CD4-positive, alpha-beta T cell treated with Interleukin-4 for 4 hours (primary cell): ENCODE measurements at places on chromosomes 11 and 22.

- peak; percentile 2 for DNase-seq
These were observed 36.1 kb upstream of the OR8B8 start for GRCh38 chr11:124481365-124482323.

GRCh38 chr11:129770993-129771392, 44.7 kb upstream of the TMEM45B start:
- DNase-seq = no peak

GRCh38 chr11:117931971-117932370, 2.8 kb upstream of the TMPRSS13 start:
- DNase-seq = no peak

DNA sequence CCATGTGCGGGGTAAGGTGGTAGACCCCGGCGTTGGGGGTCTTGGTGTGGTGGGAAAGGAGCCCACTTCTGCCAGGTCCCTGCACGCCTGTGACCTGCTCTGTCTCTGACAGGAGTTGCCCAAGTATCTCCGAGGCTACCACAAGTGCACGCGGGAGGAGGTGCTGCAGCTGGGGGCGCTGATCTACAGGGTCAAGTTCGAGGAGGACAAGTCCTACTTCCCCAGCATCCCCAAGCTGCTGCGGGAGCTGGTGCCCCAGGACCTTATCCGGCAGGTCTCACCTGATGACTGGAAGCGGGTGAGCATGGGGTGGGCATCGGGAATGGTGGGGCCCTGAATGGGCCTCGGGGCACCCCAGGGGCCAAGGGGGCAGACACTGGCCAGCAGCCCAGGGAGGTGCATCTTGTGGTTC, 83.0 kb downstream of the MYO7A start:
- no peak for DNase-seq

DNA sequence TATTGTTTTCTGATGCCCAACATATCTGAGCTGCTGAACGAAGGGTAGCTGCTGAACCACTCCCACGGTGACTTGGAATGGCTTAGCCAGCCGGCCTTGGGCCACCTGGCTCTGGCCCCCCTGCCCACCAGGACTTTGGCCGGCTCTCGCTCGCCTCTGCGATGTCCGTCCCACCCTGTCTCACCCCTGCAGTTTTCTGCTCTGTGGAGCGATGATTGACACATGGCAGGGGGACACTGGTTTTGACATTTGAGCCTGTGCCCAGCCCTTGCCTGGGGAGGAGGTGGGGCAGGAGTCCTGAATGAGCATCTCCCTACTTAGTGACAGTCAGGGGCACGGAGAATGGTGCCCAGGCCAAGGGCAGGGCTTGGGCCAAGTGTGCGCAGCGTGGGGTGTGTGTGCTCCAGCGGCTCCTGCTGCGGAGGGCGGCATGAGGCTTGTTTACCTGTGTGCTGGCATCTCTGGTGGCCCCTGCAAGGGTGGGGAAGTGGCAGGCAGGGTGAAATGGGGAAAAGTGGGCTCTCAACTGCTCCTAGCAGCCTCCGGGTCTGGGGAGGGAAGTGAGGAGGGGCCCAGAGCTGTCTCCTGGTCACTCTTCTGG, 15.7 kb upstream of the CDKN1C start:
- DNase-seq = no peak

DNA sequence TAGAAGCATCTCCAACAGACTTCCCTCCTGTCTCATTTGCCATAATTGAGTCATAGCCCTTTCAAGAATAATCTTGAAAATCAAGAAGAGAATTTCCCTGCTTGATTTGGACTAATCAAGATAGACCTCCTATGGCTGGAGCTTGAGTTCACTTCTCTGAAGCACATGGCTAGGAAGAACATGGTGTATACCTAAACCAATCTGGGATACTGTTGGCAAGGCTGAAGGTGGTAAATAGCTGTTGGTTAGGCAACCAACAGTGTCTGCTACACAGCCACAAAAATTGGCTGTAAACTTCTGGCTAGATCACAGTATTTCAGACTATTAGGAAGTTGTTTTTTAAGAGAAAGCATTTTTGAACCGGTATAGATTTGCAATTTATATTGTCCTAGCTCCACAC, 4.9 kb downstream of the CRYAB start:
- DNase-seq = no peak

DNA sequence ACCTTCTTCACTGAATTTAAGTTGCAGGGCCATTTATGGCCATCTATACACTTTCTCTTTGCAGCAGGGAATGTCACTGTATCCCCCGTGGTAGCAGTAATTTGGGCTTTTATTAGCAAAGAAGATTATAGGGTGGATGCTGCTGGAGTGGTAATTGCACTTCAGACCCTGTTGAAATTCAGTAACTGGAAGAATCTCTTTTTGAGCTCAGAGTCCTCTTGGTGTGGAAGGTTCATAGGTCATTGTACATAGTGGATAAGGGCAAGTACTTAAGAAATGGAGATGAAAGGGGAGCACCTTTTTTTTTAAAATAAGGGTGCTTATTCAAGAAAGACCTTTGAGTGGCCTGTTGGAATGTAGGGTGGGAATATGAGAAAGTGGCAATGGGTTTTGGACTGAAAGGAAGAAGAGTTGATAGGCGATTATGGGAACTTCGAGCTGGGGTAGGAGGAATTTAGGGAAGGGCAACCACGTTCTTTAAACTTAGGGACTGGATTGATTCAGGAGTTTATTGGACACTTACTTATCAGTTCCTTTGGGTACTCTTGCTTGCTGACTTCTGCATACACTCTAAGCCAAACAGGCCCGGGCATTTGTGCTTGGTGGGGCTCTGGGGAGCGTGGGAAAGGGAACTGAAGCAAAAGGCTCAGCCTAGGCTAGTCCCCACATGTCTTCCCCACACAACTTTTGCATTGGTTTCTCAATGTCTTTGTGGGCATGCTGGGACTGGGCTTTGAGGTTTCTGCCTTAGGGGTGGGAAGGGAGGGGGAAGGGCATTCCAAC, 26.5 kb downstream of the CTNND1 start:
- DNase-seq = no peak

DNA sequence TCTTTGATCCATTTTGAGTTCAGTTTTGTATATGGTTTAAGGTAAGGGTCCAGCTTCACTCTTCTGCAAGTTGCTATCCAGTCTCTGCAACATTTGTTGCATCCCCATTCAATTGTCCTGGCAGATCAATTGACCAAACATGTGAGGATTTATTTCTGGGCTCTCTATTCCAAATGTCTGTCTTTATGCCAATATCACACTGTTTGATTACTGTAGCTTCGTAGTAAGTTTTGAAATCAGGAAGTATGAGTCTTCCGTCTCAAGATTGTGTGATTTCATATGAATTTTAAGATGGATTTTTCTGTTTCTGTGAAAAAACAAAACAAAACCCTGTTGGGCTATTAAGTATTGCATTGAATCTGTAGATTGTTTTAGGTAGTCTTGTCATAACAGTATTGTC, 17.0 kb downstream of the APLP2 start:
- DNase-seq = no peak

GRCh38 chr11:113457784-113458183, 17.4 kb downstream of the DRD2 start:
- no peak for DNase-seq

GRCh38 chr11:126738295-126739031, 262.1 kb downstream of the KIRREL3 start:
- DNase-seq = no peak

DNA sequence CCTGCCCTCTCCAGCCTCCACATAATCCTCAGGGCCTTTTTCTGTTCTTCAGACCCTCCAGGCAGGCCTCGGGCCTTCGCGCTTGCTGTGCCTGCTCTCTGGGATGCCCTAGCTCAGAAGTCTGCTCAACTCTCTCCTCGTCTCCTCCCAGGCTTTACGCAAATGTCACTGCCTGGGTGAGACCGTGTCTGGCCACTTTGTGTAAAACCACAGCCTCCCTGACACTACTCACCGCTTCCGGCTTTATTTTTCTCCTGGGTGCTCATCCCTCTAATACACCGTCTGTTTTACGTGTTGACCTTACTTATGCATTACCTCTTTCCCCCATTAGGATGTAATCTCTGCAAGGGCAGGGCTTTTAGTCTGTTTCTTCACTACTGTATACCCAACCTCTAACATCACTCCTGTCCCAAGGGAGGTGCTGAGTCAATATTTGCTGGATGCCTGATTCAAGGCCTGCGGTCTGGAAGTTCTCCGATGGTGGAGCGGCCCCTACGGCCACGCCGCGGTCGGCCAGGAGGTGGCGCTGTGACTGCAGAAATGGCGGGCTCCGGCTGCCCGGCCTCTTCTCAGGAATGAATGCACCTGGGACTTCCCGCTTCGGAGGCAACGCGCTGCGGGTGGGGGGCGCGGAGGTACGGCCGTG, 58.2 kb upstream of the THY1 start:
- peak; percentile 38 for DNase-seq

DNA sequence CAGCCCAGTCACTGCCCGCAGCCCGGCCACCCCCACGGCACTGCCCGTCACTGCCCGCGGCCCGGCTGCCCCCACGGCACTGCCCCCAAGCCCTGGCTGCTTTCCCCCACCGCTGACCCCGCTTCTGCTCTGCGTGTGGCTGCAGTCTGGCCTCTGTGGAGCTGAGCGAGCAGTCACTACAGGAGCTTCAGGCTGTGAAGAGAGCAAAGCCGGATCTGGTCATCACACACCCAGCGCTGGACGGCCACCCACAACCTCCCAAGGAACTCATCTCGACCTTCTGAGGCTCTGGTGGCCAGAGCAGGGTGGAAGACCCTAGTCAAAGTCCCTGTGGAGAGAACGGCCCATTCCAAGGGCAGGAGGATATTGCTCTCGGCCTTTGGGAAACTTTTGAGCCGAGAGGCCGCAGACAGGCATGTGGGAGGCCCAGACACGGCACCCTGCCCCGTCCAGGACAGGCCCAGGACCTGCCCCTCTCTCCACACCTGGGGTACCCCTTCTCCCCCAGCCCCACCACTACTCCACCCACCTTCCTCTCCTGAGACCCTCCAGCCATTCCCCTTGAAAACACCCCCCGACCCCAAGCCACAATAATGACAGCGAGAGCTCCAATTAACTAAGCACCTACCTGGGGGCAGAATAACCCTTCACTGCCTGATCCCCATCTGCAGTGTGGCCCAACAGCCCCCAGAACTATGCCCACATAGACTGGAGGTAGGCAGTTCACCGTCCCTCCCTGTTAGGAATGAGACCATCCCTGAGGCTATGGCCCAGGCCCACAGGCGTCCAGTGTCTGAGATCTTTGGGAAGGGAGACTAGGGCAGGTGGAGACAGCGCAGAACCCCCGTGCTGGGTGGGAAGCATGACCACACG, 3.7 kb upstream of the PGGHG start:
- DNase-seq = no peak

DNA sequence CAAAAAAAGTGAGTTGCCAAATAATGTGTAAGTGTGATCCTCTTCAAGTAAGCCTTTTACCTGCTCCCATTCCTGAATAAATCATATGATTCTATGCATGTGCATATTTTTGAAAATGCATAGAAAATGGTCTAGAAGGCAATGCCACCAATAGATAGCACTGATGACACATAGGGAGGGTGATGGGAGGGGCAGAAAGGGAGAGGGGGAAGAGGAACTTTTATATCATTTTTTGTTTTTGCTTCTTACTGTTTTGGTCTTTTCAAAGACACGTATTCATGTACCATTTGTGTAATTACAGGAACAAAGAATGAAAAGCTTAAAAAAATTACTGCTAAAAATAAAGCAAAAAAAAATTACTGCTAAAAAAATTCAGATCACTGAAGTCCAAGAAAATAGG, 60.8 kb downstream of the C11orf58 start:
- no peak for DNase-seq

GRCh38 chr11:90542092-90542491, 319.2 kb upstream of the CHORDC1 start:
- DNase-seq = no peak

DNA sequence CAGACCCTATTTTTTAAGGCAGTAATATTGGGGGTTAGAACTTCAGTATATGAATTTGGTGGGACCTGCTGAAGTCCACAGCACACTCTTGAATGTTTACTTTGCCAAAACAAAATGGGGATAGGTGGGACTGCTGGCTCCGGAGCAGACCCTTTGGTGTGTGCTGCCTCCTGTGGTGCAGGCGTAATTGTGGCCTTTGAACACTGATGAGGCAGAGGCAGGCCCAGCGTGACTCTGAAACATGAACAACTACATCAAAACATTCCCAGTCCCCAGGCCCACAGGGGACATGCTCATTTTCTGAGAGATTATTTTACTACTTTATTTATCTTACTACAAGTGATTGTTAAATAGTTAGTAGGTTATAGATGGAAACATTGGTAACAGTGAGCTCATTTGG, 225.0 kb upstream of the TBCEL start:
- DNase-seq = no peak

GRCh38 chr11:76225122-76225611, 18.9 kb upstream of the WNT11 start:
- no peak for DNase-seq

DNA sequence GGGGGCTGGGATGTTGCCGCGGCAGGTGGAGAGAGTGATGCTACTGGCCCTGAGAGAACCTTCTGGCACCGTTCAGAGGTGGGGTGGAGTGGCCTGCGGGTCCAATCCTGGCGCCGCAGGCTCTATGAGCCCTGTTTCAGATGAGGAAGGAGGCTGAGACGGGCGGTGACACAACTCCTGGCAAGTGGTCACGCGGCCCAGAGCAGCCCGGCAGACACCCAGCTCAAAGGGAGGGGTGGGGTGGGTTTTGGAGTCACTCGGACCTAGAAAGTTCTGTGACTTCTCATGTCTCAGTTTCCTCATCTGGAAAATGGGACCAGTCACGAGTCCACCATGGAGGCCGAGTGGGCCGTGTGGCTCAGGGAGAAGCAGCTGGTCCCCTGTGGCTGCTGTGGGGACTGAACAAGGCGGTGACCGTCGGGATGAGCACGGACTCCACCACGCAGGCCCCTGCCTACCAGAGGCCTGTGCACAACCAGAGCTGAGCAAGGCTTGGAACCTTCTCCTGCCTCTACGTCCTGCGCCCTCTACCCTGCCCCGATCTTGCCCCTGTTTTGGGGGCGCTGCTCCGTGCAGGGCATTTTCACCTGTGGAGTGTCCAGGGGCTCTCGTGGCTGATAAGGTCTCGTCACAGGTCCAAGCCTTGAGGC, 3.7 kb downstream of the TSPO start:
- no peak for DNase-seq

GRCh38 chr11:1832211-1832919, 2.4 kb upstream of the SYT8 start:
- DNase-seq = peak; percentile 33

DNA sequence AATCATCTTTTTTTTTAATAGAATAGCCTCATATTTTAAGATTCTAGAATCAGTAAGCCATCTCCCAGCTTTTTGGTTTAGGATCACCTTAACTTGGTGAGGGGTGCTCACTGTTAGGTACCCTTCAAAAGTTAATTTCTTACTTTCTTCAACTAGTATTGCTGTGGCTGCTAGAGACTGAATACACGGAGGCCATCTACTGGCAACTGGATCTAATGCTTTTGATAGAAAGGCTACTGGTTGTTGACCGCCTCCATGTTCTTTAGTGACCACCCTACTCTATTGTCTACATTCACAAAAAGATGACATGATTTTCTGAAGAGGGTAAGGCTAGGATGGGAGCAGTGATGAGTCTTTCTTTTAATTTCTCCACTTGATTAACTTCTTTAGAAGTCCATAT, 16.7 kb upstream of the ALDH3B2 start:
- peak; percentile 4 for DNase-seq

- no peak for DNase-seq
These were observed 43.0 kb upstream of the WNT11 start for GRCh38 chr11:76249195-76249741.
